Muscle of back (tissue), 13 donors: ENCODE measurements at places on chromosomes 16 and 17. TPM values are rescaled to one million over a fixed set of nuclear protein-coding genes. Genes with fewer than 3 reads are reported as not detected.

GRCh38 chr17:37239690-37240334 lies 136.0 kb upstream of the C17orf78 start:
- peak; percentile 39 for DNase-seq

AURKB gene
- polyA plus RNA-seq, result 14.7 TPM

ABCC6 gene
- 1.5 TPM for polyA plus RNA-seq

KRT28 gene
- polyA plus RNA-seq, result not detected

DNA sequence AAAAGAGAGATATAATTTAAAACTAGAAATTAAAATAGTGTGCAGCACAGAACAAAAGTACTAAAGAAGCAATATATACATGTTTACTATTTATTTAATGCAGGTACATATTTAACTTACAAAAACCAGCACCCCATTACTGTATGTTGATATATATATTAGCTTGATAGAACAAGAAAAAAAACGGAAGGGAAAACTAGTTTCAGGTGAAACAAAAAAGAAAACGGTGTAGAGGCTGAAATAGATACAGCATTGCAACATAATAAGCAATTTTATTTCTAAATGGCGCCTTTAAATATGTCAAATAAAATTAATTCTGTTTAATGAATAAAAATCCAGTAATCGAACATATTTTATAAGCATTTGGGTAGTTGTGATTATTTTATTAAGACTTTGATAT lies 3.9 kb downstream of the HNF1B start:
- DNase-seq, result peak; percentile 26

DNA sequence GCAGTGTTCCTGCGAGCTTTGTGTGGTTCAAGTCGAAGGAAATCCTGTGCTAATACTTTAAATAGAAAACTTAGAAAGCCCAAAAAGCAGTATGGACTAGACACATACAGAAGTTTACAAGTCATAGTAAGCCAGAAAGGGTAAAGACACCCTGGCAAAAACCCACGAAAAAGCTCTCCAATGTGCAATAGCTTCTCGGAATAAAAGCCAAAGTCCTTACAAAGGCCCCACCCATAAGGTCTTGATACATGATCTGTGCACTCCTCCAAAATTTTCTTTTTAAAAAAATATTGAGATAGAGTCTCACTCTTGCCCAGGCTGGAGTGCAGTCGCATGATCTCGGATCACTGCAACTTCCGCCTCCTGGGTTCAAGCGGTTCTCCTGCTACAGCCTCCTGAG lies 10.3 kb downstream of the C16orf86 start:
- no peak for DNase-seq

MYO15B gene
- 63.8 TPM for polyA plus RNA-seq

GRCh38 chr16:27995378-27995777 lies 68.1 kb downstream of the GSG1L start:
- no peak for DNase-seq

GRCh38 chr16:56343661-56344517 lies 81.5 kb downstream of the AMFR start:
- no peak for DNase-seq

ADAP2 gene
- 4.9 TPM for polyA plus RNA-seq

DNA sequence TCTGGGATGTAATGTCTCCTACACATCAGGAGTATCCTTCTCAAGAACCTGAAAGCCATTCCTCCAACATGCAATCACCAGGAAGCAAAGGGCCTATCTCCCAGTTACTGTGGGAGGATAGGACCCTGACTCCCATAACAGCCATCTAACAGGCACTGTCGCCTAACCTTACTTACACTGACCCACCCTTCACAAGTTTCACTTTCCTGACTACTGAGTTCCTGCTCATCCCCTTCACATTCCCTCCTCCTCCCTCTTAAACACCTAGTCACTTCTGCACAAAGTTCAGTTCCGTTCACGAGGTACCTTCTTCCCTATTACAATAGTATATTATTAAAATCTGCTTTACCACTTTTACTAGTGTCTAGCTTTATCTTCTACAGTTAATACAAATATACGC lies 1.3 kb downstream of the C17orf67 start:
- DNase-seq, result no peak

RNU2-1 gene
- not detected for polyA plus RNA-seq

DNA sequence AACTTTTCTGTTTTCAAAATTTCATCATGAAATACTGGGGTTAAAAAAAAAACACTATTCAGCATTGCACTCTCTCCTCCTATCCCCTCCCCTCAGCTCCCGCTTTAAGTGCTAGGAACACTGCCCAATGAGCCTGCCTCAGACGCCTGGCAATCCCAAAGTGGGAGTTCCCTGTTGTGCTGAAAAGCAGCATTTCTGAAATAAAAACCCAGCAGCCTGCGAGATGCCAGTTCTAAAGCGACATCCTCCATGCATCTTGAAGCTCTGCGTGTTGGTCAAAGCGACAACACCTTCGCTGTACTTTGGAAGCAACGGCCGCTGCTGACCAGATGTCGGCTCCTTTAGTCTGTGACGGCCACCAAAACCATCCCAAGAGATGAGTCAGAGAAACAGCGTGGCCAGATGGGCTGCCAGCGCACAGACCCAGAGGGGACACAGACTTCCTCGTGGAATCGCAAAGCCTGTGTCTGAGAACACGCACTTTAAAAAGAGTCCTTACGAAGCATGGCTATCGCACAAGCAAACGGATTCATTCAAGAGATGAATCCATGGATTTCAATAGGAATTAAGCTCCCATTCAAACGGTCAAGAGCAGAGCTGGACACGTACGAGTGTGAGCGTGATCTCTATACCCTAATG lies 32.8 kb downstream of the FBXO31 start:
- peak; percentile 48 for DNase-seq

HOXB4 gene
- polyA plus RNA-seq, result 3.6 TPM

DNA sequence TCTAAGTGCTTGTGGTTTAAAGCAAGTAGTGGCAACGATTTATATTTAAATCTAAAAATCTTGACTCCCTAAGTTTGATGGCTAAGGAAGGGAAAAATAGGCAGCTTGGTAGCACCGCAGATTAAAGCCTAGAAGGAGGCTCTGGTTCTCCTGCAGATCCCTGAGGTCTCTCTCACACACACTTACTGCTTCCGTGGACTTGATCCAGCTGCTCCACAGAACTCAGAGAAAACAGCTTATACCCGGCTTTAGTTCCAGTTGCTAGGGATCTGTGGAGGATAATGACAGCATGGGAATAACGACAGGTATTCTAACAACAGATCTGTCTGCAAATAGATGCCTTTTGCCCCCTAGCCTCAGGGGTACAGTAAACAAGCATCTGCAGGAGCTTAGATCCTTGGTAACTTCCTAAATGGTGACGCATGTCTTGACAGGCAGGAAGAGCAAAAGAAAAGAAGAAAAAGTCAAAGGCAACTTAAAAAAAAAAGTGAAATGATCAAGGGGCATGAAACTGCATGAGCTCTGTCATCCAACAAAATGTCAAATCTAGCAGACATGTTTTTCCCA lies 4.5 kb downstream of the WIPI1 start:
- DNase-seq, result no peak

CCDC40 gene
- polyA plus RNA-seq, result 2.7 TPM

DNA sequence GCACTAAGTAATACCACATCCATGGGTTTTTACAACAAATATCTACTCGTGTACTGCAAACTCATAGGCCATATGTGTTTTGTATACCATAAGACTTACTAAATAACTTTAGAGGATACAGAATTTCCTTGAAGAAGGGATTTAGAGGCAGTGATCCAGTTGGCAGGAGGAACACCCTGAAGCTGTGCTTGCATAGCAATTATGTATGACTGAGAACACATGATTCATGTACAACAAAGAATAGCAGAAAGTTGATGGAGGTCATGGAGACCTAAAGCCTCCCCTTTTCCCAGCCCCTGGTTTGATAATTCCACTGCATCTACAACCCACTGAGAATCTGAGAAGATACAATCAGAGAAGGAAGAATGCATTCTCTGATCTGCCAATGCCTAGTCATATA lies 83.8 kb upstream of the PMFBP1 start:
- no peak for DNase-seq

- DNase-seq, result no peak
These were observed 8.6 kb upstream of the SLC7A6 start for GRCh38 chr16:68255712-68256111.

- DNase-seq, result no peak
These were observed 25.2 kb upstream of the SLC5A11 start for GRCh38 chr16:24820522-24820921.

ICAM2 gene
- 36.9 TPM for polyA plus RNA-seq

- DNase-seq, result no peak
These were observed 433.8 kb downstream of the SLC39A11 start for GRCh38 chr17:72658675-72659074.

DNA sequence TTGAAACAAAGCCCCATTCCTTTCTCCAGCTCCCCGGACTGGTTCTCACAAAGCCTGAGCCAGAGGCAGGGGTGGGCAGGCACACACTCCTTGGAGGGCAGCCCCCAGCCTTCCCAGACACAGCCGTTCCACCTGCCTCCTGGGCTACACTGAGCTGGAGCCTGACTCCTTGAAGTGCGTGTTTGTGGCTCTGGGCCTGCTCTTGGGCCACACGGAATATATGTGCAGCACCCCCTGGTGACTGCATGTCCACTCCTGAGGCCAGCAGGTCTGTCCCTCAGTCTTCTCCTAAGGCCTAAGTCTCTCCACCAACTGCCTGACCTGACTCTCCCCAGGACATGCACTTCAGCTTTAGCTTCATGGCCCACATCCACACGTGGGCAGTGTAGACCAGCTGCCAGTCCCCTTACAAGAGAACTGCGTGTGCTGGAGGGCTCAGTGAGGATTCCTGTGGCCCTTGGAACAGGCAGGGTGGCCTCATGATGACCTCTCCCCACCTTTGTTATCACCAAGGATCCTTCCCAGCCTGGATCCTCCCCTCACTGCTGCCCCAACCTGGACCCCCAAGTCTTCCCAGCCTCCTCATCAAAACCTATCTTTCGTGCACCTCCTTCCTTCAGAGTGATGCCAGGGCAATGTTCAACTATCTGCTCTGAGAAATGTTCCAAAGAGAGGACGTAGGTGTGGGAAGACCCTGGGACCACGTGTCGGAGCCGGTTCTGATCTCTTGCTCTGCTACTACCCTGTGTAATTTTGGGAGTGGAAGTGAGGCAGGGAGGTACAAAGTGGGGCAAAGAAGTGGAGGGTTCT lies 12.4 kb upstream of the SLC6A2 start:
- DNase-seq, result no peak

GRCh38 chr17:57625957-57626356 lies 119.1 kb downstream of the CCDC182 start:
- no peak for DNase-seq

GRCh38 chr17:45316434-45317110 lies at the start of gene MAP3K14:
Gene MAP3K14, minus strand, starts transcription at chr17:45317020. Its CDS starts 26,275 bp downstream, at chr17:45290745.
- DNase-seq, result no peak

MYL11 gene
- 7,789 TPM for polyA plus RNA-seq

CALB2 gene
- polyA plus RNA-seq, result 2.0 TPM

IRF8 gene
- 3.2 TPM for polyA plus RNA-seq

DNA sequence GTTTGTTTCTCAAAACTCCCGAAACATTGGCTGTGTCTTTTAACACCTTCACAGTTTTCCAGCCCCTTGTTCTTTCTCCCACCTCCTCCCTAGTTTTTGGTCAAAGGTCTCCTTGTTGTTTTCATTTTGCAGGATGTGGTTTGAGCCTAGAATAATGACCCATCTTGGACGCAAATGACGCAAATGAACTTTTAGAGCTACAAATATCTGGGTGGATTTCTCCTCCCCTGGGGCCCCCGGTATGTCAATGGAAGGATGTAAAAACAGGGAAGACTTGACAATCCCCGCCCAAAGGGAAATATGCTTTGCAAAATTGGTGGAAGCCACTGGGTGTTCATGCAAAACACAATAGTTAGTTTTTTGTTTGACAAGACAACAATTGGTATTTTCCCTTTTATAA lies 236.0 kb upstream of the IRX3 start:
- no peak for DNase-seq

DNA sequence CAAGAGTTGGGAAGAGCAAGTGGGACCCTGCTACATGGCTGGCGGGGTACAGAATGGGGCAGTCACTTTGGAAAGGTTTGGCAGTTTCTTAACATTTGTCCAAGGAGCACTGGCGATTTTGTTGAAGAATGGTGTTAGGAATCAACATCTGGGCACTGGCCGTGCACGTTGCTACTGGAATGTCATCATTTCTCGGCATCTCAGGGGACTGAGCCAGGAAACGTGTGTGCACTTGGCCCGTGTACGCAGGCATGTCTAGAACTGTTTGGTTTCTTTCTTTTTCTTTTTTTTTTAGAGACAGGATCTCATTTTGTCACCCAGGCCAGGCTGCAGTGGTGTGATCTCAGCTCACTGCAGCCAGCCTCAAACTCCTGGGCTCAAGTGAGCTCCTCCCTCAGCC lies 17.3 kb upstream of the FOXK2 start:
- no peak for DNase-seq

DNA sequence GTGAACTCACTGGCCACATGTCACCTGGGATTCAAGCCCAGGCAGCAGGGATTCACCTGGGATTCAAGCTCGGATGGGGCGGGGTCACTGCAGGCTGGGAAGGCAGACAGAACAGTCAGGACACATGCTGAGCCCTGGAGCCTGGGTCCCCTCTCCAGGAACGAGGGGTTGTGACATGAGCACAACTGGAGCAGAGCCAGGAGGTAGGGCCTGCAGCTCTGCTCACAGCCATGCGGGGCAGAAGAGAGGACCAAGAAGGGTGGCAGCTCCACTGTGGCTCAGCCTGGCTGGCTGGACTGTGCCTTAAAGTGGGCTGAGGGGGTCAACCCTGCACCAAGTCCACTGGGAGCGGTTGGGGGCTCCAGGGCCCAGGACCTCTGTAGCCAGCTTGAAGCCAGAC lies 150.1 kb downstream of the RAB11FIP4 start:
- no peak for DNase-seq

MYL4 gene
- polyA plus RNA-seq, result 1,537 TPM

HBA2 gene
- polyA plus RNA-seq, result 4,118 TPM

CLEC19A gene
- not detected for polyA plus RNA-seq

- DNase-seq, result no peak
These were observed 96.4 kb downstream of the ABCC6 start for GRCh38 chr16:16126896-16127295.

RHBDF1 gene
- polyA plus RNA-seq, result 60.6 TPM

- peak; percentile 83 for DNase-seq
These were observed 21.3 kb downstream of the ZNF423 start for GRCh38 chr16:49834531-49835151.

MAPT gene
- 11.7 TPM for polyA plus RNA-seq
